ENCODE measurements at places on chromosomes 3 and 15.

- DNase-seq, result peak; percentile 23
Measured at GRCh38 chr3:111260878-111261277, 189.3 kb downstream of the NECTIN3 start.

- peak; percentile 55 for DNase-seq
Measured at GRCh38 chr3:197522881-197523441, 32.8 kb downstream of the BDH1 start.

- DNase-seq, result peak; percentile 5
Measured at GRCh38 chr3:108970561-108970960, 16.9 kb upstream of the GUCA1C start.

GRCh38 chr15:78353093-78353492 lies 12.9 kb downstream of the CRABP1 start:
- no peak for DNase-seq

GRCh38 chr15:98648654-98649471 lies 524 bp downstream of the IGF1R start:
- DNase-seq, result peak; percentile 65

DNA sequence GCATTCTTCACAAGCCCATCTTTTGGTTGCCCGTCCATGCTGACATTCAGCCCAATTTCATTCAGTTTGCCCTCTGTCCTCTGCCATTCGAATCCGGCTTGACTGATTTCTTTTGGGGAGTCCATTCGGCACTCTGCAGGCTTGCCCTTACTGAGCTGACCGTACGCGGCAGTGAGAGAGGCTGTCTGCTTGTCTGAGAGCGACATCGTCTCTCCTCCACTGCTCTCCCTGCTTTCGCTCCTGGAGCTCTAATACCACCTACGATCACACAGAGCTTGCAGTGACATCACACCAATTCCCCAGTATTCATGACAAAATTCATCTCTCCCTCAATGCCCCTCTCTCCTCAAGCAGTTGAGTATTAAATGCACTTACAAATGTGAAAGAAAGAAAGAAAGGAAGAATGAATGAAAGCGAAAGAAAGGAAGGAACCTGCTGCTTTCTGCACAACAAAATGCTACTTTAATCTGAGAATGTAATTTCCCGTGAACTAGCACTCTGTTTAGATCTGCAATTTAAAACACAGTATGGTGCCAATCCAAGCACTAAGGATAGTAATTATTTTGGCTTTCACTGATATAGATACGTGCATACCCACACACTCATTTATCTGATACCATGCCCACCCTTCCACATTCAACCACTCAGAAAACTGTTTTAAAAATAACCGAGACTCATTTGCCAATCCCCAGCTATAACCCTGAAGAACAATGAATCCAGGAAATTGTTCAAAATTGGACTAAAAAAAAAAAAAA lies 89.5 kb downstream of the DHX30 start:
- DNase-seq, result no peak

- no peak for DNase-seq
Measured at GRCh38 chr3:63597019-63597418, 55.5 kb upstream of the SNTN start.

- DNase-seq, result no peak
Measured at GRCh38 chr3:139653582-139653981, 24.2 kb downstream of the NMNAT3 start.

DNA sequence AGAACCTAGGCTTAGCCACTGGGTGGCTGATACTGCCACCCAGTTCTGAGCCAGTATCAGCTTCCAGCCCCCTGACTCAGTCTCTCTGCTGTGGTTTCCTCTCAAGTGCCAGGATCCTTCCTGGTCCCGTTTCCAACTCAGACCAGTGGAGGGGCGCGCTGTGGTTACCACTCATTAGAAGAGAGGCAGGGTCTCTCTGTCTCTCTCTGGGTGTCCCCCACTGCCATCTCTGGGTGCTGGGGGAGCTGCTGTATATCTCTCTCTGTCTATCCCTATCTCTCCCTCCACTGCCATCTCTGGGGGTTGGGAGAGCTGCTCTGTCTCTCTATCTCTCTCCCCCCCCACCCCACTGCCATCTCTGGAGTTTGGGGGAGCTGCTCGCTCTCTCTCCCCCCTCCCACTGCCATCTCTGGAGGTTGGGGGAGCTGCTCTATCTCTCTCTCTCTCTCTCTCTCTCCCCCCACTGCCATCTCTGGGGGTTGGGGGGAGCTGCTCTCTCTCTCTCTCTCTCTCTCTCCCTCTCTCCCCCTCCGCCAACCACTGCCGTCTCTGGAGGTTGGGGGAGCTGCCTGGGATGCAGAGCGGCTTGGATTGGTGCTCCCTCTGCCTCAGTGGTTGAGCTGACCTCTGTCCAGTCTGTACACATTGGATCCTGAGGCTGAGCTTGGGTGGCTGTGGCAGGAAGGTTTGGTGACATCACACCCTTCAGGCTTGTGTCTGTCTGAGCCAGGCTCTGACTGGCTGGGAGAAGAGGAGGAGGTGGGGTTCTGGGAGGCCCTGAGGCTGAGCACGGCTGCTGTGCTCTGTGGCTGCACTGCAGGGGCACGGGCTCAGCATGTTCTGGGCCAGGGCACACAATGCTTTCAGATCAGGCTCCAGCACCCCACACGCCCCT lies 98.9 kb downstream of the APBA2 start:
- DNase-seq, result peak; percentile 82

- peak; percentile 59 for DNase-seq
Measured at GRCh38 chr3:69309814-69310213, 76.1 kb downstream of the FRMD4B start.

DNA sequence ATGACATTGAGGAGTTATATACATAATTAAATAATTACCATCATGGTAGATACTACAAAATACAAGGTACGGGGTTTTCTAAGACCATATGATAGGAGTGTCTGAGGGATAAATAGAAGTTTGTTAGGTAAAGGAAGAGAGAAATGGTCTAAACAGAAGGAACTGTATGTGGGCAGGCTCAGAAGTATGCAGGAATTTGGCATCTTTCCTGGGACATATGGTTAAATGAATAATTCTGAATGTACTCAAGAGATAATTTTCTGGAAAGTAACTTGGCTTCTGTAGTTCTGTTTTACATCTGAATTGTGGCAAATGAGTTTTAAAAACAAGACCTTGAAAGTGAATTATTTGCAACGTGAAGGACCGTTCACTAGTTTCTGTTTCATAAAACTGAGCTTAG lies 17.5 kb downstream of the LMCD1 start:
- DNase-seq, result peak; percentile 92

- DNase-seq, result no peak
Measured at GRCh38 chr15:31278544-31279220, 48.0 kb upstream of the KLF13 start.

- DNase-seq, result peak; percentile 76
Measured at GRCh38 chr3:152452318-152452717, 183.6 kb downstream of the MBNL1 start.

DNA sequence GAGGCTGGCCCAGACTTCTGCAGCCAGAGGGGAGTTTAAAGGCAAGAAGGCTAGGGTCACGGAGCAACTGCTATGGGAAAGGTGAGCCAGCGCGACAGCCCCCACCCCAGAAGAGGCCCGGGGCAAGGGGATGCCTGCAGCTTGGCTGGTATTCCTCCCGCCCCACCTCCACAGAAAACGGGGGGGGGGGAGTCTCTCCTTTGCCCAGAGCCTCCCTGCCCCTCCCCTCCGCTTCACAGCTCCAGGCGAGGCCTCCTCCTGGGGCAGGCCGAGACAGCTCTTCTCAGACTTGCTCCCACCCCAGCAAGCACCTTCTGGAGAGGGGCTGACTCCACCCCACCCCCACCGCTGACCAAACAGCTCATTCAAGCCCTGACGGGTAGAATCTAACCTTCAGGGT lies 13.4 kb downstream of the ANP32A start:
- no peak for DNase-seq

- no peak for DNase-seq
Measured at GRCh38 chr15:85555875-85556617, 175.6 kb downstream of the AKAP13 start.

DNA sequence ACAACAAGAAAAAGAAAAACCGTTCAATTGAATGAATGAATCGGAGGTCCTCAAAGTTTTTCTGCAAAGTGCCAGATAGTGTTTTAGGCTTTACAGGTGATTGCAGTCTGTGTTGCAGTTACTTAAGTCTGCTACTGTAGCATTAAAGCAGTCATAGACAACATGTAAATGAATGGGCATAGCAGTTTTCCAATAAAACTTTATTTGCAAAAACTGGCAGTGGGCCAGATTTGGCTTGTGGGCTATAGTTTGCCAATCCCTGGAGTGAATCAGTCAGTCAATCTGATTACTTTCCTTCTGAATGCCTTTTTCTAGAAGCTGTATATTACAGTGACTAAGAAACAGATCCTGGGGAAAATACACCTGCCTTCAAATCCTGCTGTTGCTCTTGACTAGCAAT lies 242.6 kb downstream of the LRTM1 start:
- no peak for DNase-seq

DNA sequence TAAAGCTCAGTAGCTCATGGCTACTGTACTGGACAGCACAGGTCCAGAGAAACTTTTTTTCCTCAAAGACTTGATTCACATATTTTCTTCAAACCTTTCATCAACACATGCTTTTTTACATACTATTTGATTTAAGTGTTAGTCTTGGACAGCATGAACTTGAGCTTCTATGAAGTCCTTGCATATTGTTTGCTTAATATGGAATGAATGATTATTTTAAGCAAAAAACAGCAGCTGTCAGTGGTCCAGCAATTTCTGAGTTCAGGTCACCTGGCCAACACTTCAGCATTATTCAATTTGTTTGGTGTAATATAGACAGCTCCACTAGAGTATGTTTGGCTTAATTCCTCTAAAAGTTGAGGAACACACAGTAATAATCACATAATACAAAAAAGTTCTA lies 141.4 kb downstream of the PEX5L start:
- no peak for DNase-seq

- DNase-seq, result no peak
Measured at GRCh38 chr3:127367593-127367992, 79.7 kb upstream of the PRR20G start.

GRCh38 chr3:174409086-174409743 lies 449.9 kb upstream of the NAALADL2 start:
- no peak for DNase-seq

GRCh38 chr15:49036650-49037545 lies 9.3 kb downstream of the SECISBP2L start:
- peak; percentile 71 for DNase-seq

DNA sequence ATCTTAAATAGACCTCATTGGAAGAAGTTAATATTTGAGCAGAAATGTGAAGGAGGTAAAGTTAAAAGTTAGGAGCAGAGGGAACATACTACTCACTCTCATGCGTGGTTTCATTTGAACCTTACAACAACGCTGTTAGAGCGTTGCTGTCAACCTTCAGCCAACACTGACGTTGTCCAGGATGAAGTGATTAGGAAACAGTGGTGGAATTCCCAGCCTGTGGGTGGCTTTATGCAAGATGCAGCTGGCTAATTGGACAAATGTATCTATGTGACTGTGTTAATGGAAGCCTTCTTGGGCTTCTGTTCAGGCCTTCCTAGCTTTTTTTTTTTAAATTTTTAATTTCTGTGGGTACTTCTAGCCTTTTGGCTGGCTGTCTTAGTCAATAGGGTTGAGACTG lies 40.5 kb downstream of the PTPRG start:
- DNase-seq, result no peak

DNA sequence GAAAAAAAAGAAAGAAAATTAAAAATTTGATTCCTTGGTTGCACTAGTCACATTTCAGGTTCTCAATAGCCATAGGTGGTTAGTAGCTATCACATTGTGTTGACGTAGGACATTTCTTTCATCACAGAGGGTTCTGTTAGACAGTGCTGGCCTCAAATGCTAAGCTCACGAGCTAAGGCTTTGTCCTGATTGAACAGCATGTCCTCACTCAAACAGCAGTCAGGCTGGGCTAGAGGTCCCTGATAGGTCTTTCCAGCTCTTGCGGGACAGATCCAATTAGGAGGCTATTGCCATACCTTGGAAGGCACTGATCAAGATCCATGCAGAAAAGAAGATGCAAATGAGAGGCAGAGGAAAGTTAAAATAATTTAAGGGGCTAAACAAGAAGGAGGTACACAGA lies 85.9 kb upstream of the HACD2 start:
- no peak for DNase-seq

GRCh38 chr3:53592862-53593261 lies 98.5 kb downstream of the CACNA1D start:
- DNase-seq, result no peak

- DNase-seq, result no peak
Measured at GRCh38 chr15:73585871-73586654, 47.1 kb downstream of the NPTN start.

Measured in iris pigment epithelial cell (primary cell).